B cell (primary cell): ENCODE measurements at places on chromosomes 12 and 14.

GRCh38 chr12:85621041-85621440, 215.2 kb downstream of the RASSF9 start:
- DNase-seq = no peak

DNA sequence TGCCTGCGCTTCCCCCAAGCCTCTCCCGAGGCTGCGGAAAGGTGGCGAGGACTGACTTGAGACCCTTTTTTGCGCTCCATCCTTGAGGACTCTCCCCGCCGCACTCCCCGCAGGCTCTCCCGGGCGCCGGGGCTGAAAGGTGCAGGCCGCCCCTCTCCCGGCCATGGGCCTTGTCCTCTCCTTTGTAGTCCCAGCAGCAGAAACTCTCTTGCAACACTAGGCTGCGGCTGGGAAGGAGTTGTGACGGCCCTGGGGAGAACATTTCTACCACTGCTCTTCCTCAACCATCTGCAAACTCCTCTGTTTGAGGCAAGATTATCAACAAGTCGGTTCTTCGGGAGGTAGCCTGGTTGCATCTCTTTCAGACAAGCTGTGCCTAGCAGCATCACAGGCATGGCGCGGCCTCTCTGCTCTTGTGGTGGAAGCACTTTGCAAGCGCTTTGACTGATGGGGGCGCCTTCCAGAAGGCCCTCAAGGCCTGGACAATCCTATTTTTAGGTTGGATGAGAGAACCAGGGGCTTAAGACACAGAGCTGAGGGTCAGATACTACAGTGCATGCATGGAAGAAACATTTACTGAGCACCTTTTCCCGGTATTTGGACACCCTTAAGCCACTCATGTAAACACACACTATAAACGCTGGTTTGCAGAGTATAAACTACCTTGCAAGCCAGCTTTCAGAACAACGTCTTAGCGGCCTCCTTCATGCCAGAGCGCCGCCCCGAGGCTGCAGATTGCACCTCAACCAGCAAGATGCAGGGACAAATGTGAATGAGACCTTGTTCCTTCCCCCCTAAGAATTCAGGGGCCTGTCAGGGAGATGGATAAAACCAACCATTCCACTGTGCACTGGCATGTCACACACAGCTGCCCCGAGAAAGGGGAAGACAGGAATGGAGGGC, 1.2 kb upstream of the PRIMA1 start:
- DNase-seq = no peak

DNA sequence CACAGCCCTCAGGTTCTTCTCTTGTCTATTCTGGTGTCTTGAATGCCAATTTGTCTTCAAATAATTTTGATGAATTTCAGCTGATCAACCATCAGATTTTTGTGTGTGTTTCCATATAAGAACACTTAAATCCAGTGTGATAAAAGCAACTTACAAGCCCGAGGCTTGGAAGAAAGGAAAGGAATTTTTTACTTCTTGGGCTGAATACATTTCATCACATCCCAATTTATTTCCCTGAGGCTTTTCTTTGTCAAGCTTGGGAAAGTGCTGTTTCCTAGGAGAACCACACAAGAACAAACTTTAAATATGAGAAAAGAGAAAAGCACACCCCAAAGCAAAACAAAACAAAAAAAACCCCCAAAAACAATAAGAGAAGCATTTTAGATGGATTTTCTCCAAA, 26.6 kb downstream of the GPRC5D start:
- no peak for DNase-seq

GRCh38 chr14:73394317-73394716, 64.0 kb downstream of the NUMB start:
- DNase-seq = no peak

DNA sequence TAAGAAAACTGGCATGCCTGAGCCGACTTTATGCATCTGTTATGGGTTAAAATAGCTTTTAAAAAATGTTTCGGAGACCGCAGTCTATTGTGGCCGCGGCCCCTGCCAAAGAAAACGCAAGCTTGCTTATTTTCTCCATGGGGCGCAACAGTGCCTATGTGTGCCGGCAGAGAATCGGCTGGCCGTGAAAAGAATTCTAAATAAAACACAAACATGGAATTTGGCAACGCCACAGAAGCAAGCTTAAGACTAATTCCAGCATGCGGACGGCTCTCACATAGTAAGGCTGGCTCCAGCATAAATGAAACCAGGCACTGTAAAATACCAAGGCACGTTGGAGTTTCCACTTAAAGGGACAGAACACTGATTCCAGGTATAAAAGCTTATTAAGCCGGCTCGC, 56.7 kb downstream of the BCL11B start:
- DNase-seq = no peak
